ENCODE measurements at places on chromosomes 5 and 9.

DNA sequence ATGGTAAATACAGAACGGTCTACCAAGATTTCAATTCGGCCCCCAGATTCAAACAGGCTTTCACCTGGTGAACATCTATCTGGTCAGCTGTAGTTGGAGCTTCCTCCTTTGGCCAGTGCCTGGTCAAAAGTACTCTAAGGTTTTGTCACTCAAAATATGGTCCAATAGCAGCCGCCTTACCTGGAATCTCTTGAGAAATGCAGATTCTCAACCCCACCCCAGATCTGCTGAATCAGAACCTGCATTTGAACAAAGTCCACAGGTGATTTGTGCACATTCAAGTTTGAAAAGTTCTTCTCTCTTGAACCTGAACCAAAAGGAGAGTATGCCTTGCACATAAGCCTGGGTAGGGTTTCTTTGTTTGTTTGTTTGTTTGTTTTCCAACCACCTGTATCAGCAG, 17.6 kb upstream of the WHRN start:
- no peak for DNase-seq

GRCh38 chr9:104247899-104248460, 153.9 kb downstream of the SMC2 start:
- no peak for DNase-seq

GRCh38 chr9:133780962-133781827, 43.0 kb upstream of the SARDH start:
- DNase-seq: no peak

DNA sequence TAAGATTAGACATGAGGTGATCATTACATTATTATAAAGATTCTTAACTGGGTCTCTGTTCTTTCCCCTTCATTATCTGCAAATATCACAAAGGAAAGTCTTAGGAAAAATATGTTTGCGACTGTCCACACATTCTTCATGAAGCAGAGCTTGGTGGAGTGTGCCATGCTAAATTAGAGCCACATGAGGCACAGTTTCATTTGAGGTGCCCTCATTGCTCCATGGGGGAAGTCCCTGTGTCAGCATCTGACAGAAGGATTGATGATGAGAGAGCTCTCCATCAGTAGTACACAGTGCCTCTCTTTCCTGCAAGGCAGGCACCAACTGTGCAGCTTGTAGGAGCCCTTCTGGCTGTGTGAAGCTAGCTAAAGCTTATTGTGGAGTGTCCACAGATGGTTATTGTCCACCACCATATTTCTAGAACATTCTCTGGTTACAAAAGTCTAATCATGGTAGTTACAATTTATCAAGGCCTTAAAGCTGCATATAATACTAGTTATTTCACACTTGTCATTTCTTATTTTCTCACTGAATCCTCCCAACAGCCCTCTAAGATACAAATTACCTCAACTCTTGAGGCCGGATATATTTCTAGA, 63.9 kb downstream of the C9orf152 start:
- peak; percentile 17 for DNase-seq

DNA sequence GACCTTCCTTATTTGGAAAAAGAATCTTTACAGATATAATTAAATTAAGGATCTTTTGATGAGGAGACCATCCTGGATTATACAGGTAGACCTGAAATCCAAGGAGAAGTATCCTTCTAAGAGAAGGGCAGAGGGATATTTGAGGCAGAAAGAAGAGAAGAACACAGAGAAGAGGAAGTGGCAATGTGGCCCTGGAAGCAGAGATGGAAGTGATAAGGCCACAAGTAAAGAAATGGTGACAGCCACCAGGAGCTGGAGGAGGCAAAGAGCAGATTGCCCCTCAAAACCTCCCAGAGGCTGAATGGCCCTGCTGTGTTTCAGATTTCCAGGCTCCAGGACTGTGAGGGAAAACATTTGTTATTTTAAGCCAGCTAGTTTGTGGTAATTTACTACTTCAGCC, 93.0 kb upstream of the ANKRD55 start:
- peak; percentile 28 for DNase-seq

- DNase-seq: no peak
These were observed 102.4 kb downstream of the PCSK1 start for GRCh38 chr5:96330530-96331140.
